ENCODE measurements at places on chromosomes 11 and 22.
A peak's percentile ranks its signal among the peaks of the same experiment; 100 is the strongest.

GRCh38 chr11:27383645-27384044 lies 20.6 kb upstream of the CCDC34 start:
- DNase-seq, result no peak

DNA sequence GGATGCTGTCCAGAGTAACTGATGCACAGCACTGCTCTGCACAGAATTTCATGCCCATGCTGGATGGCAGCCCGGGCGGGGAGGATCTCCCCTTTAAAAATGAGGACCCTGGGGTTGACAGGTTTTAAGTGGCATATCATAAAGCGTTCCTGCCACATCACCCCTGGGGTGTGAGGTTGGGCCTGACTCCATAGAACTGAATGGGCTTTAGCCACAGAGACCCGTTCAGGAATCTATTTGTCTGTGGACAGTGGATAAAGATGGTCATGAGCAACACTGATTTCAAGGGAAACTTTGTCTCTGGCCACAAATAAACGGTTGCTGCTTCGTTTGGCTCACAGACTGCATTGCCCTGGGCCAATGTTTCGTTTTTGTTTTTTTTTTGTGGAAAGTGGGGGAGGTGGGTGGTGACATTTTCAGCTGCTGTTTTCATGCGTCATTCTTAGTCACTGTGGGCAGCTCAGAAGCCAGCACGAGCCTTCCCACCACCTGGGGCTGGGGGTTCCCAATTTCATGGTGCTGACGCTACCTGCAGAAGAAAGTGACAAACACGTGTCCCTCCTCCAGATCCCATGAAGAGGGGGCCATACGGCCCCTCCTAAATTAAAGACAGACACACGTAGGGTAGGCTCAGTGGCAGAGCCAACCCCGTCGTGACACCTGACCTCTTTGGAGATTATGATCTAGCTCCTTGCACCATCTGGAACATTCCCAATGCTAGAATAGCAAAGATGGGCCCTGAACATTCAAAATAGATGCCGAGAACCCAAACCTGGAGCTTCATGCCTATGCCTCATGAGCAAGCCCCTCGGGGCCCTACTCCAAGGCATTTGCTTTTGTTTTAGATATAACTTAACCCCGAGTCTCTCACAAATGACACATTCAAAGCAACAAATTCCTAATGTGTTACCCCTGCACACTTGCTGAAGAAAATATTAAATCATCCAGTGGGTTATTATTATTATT lies 54.8 kb upstream of the PHF21B start:
- DNase-seq, result peak; percentile 50

GRCh38 chr22:17479135-17479534 lies 84.2 kb upstream of the SLC25A18 start:
- DNase-seq, result no peak

- no peak for DNase-seq
Measured at GRCh38 chr11:16167706-16168487, 188.4 kb downstream of the SOX6 start.

DNA sequence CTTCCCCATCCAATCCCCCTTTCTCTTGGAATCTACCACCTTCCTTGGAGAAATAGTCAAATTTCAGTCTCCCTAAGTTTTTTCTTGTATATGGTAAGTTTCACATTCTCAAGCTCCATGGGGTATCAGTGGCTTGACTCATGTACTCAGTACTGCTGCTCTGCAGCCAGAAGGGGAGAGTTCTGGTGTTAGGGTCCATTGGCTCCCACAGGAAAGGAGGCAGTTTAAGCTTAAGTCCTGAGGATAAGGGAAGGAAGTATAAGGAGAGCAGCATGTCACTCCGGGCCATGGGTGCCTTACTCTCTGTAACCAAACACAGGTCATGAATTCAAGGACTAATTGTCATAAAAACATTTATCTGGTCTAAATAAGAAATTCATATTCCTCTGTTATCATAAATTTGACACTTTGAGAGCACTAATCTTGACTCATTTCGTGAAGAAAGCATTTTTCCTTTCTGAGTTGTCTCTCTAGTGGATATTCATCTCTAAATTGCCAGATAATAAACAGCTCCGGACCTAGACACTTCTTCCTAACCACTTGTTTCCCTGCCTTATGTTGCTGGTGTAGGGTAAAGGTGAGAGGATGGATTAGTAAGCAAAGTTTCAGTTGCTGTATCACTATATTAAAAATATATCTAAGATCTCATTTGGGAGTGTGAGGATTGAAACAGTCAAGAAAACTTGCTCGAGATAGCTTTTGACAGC lies 20.1 kb upstream of the SORL1 start:
- peak; percentile 84 for DNase-seq

- no peak for DNase-seq
Measured at GRCh38 chr22:29780748-29781676, 13.8 kb downstream of the UQCR10 start.

GRCh38 chr11:57434640-57435546 lies 8.0 kb upstream of the SLC43A3 start:
- no peak for DNase-seq

DNA sequence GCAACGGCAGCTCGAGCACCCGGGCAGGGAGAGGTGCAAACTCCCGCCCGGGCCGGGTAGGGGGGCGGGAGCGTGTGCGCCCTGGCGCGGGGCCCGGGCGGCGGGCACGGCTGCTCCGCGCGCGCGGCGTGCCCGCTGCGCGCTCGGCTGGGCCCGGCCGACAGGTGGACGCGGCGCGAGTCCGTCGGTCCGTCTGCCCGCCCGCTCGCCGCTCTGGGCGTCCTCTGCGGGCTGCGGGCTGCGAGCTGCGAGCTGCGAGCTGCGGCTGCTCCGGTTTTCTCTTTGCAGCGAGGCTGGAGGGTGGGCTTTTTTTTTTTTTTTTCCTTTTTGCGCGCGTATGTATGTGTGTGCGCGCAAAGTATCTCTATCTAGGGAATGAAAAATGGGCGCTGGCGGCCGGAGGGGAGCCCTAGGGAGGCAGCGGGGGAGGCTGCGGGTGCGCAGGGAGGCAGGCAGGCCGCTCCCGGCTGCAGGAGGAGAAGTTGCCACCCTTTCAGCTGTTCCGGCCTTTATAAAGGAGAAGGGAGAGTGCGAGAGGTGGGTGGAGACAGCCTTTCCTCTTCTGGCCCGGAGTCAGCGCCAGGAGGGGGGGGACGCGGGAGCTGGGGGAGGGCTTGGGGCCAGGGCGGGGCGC lies at the start of gene PDGFB:
Gene PDGFB (minus strand): TSS at position 487 of the 634 bp plus-strand sequence. CDS start 1,019 bp downstream, outside the sequence.
- DNase-seq, result no peak

DNA sequence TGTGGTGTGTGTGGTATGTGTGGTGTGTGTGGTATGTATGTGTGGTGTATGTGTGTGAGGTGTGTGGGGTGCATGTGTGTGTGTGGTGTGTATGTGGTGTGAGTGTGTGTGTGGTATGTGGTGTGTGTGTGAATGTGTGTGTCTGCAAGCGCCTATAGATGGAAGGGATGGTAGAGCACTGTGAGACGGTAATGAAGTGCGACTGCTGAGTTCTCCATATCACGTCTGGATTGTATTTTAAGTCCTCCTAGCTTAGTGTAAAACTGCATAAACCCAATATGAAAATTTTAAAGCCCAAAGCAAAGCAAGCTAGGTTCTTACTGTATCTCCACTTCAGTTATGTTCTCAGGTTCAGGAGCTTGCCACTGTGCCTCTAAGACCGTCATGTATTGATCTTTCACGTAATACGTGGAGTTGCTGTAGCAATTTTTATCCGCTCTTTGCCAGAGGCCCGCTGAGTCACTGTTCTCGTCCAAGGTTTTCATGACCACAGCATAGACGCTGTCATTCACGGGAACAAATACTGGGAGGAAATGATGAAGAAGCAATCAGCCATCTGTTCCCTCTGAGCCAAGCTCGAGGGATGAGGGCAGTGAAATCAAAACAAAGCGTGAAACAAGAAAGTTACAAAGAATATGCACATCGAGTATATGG lies 5.5 kb downstream of the PLET1 start:
- no peak for DNase-seq

DNA sequence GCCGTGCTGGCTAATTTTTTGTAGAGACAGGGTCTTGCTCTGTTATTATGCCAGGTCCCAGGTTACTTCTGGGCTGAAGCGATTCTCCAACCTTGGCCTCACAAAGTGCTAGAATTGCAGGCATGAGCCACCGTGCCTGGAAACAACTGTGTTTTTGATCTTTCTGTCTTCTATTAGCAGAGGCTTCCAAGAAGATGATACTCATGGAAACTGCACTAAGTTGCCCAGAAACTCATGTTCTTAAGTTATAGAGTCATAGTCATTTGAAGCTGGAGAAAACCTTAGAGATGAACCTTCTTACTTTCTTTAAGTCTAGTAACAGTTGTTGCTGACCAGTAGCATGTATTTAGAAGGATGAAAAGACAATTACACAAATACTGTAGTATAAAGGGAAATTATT lies 37.1 kb upstream of the HSPA8 start:
- no peak for DNase-seq

DNA sequence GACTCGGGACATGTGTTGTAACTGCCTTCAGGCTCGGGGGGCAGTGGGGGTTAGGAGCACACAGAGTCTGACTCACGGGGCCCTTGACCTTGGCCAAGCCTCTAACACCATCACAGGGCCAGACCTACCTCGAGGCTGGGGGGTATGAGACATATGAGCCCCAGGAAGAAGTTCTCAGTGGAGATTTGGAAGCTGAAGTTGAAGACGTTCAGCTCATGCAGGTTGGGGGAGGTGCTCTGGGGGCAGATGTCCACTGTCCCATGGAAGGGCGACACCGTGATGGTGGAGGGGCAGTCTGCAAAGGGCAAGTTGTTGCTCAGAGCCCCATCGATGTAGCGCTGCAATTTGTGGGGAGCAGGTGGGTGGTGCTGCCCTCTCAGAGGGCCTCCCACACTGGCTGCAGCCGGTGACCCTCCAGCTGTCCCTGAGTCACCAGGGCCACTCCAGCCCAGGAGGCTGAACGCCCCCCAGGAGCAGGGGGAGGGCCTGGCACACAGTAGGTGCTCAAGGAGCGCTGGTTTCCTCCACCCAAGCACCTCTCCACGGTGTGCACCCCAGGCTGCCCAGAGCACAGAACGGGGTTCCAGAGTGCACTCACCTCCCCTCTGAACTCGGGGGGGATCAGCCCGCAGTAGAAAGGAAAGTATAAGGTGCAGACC lies 2.5 kb downstream of the PNPLA5 start:
- DNase-seq, result no peak

All from activated CD4-positive, alpha-beta T cell treated with anti-CD3 and anti-CD28 coated beads, Interleukin-2, amount 50 U/mL, for 16 hours (primary cell).